ENCODE measurements at places on chromosomes 12 and 14.

GRCh38 chr14:86955771-86956354 lies 1037.1 kb downstream of the GALC start:
- no peak for DNase-seq

- no peak for DNase-seq
Measured at GRCh38 chr12:93094988-93095737, 166.1 kb upstream of the EEA1 start.

- DNase-seq, result peak; percentile 71
Measured at GRCh38 chr12:46269429-46270241, 792 bp upstream of the SLC38A1 start.

DNA sequence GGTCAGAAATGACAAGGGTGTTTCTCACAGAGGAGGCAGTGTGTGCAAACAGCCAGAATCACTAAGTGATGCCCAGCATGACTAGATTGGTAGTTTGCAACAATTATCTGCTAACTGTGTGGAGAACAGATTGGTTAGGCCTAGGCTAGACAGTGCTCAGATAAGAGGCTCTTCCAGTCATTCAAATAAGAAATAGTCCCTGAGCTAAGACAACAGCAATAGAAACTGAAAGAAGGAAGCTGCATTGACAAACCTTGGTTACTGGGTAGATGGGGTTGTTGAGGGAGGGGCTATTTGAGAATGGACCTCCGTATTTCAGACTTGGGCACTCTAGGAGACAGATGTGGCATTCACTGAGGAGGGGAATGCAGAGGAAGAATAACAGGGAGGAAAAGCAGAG lies 255.0 kb upstream of the NPAS3 start:
- DNase-seq, result no peak

DNA sequence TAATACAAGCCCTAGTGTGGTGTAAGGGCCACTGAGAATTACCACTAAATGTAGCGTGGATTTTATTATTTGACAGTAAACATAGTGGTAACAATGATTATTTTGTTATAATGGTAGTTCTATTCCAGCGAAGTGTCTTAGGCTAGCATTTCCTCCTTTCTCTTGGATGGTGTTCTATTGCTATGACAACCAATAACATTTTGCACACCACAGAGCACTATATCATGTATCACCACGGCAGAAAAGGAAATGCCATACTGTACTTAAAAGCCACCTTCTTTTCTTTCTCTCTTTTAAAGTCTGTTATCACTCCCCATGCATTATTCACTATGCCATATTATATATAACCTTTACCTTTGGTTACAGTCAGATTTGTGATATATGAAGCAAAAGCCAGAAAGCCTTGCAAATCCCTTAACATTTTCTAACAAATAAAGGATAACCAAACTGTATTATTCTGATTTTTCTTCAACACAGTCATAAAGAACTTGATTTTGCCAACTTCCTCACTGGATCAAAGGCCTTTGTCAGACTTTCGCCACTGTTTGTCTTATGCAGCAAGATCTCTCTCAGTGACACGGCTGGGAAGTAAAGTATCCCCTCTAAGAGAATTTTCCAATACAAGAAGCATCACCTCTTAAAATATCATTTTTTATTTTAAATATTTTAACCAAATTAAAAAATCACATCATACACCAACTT lies 195.8 kb downstream of the FOXN3 start:
- DNase-seq, result no peak

- DNase-seq, result no peak
Measured at GRCh38 chr14:74469548-74470518, 23.3 kb downstream of the NPC2 start.

GRCh38 chr14:45065956-45066355 lies 18.0 kb upstream of the PRPF39 start:
- DNase-seq, result no peak

GRCh38 chr12:110105986-110106385 lies 18.2 kb upstream of the IFT81 start:
- no peak for DNase-seq

All from activated T-cell treated with anti-CD3 and anti-CD28 coated beads, Interleukin-2, amount 50 U/mL, for 1 hour (primary cell).